ENCODE measurements at places on chromosomes 16 and 17. TPM values are rescaled to one million over a fixed set of nuclear protein-coding genes. Genes with fewer than 3 reads are reported as not detected.

Gene DNAAF8
- 2.4 TPM for total RNA-seq

Gene FOXF1
- total RNA-seq: not detected

Gene KRTAP9-2
- not detected for total RNA-seq

Gene RNF135
- total RNA-seq: 22.7 TPM

Gene PRSS33
- not detected for total RNA-seq

Gene CBX8
- total RNA-seq: 18.3 TPM
